ENCODE measurements at places on chromosomes 11 and 22. TPM values are rescaled to one million over a fixed set of nuclear protein-coding genes. Genes with fewer than 3 reads are reported as not detected.
A peak's percentile ranks its signal among the peaks of the same experiment; 100 is the strongest.

DNA sequence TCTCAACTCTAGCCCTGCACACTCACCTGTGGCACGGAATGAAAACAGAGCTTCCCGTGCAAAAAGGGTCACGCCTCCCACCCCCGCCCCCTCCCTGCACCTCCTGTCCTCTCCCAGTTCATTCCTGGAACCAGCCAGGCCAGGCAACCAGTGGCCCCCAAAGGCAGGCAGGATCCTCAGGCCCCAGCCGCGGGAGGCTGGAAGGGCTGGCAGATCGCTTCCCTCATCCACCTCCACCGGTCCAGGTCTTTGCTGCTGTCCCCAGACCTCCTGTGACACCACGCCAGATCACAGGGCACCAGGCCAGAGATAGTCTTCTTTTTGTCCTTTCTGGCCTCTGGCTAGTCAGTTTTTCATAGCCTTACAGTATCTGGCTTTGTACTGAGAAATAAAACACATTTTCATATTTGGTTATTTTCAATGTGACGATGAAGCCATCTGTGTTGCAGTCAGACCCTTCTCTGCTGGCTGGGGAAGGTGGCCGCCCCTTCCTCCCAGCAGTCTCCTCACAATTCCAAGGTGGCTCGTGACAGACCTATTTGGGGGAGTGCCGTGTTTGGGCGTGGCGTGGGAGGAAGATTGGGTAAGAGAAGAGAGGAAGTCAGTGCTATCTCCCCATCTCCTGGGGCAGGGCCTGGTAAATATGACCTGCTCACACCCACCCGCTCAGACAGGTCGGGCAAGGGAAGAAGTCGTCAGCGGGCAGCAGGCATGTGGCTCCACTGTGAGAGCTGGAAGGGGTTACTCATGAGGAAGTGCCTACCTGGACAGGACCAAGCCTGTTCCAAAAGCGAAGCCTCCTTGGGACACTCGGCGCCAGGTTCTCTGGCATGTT is 9.1 kb downstream of the SSH3 start:
- H3K36me3 ChIP-seq = peaks cover 6% of the 10 kb centered on the region
- no peaks in the 10 kb centered on the region for H3K4me1 ChIP-seq
- DNase-seq = peak; percentile 93
- H3K27me3 ChIP-seq = no peaks in the 10 kb centered on the region
- H3K27ac ChIP-seq = peak overlapping the region; percentile 66

DNA sequence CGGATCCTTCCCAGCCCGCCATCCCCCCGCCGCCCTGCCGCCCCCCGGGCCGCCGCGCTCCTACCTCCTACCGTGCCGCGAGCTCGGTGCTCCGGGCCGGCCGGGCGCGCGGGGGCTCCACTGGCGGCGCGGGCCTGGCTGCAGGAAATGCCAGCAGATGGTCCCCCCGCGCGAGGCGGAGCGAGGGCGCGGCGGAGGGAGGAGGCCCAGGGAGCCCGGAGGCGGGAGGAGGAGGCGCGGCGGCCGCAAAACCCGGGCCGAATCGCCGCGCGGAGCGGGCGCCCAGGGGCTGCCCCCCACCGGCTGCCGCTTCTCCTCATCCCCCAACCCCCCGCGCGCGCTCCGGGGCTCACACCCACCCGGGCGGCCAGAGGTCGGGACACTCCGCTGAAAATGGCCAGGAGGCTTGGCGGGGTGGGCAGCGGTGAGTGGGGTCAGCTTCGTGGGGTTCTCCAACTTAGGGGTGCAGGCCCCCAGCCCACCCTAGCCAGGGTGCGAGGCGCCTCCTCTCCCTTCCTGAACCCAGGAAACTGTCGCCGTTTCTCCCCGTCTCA is at the start of gene OSBPL5:
Gene OSBPL5 (minus strand): TSS at position 159 of the 554 bp plus-strand sequence. CDS start 36,162 bp downstream, outside the sequence.
- peaks cover 9% of the 10 kb centered on the region for H3K4me1 ChIP-seq
- no peaks in the 10 kb centered on the region for H3K36me3 ChIP-seq
- DNase-seq = peak; percentile 83
- peaks cover 15% of the 10 kb centered on the region for H3K27me3 ChIP-seq
- H3K4me3 ChIP-seq = peak within 1 kb of the TSS; percentile 72
- H3K27ac ChIP-seq = peak within 1 kb of the TSS; percentile 50

- no peaks in the 10 kb centered on the region for H3K4me1 ChIP-seq
- peak; percentile 32 for DNase-seq
- peak overlapping the region; percentile 76 for H3K27ac ChIP-seq
Measured at GRCh38 chr11:69674267-69674885, 777 bp downstream of the LTO1 start.

- no peaks in the 10 kb centered on the region for H3K4me1 ChIP-seq
- H3K27ac ChIP-seq = no peak overlapping the region
- H3K4me3 ChIP-seq = no peak overlapping the region
- no peaks in the 10 kb centered on the region for H3K36me3 ChIP-seq
Measured at GRCh38 chr11:79739591-79739990, 298.8 kb upstream of the TENM4 start.

DNA sequence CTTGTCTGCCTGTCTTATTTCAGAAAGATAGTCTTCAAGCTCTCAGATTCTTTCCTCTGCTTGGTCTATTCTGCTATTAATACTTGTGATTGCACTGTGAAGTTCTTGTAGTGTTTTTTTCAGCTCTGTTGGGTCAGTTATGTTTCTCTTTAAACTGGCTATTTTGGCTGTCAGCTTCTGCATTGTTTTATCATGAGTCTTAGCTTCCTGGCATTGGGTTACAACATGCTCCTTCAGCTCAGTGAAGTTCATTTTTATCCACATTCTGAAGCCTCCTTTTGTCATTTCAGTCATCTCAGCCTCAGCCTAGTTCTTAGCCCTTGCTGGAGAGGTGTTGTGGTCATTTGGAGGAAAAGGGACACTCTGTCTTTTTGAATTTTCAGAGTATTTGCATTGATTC is 15.5 kb upstream of the DEPDC7 start:
- no peak overlapping the region for H3K27ac ChIP-seq
- H3K27me3 ChIP-seq = no peaks in the 10 kb centered on the region
- no peak for DNase-seq
- H3K4me3 ChIP-seq = no peak overlapping the region

GRCh38 chr22:31230155-31230870 is 18.2 kb downstream of the LIMK2 start:
- no peak overlapping the region for H3K4me3 ChIP-seq
- peak overlapping the region; percentile 81 for H3K27ac ChIP-seq
- no peaks in the 10 kb centered on the region for H3K36me3 ChIP-seq
- DNase-seq = no peak
- H3K4me1 ChIP-seq = peaks cover 28% of the 10 kb centered on the region

GRCh38 chr11:117623831-117624271 is 173.2 kb downstream of the DSCAML1 start:
- H3K27ac ChIP-seq = no peak overlapping the region
- DNase-seq = no peak
- no peak overlapping the region for H3K4me3 ChIP-seq

- no peak for DNase-seq
- no peaks in the 10 kb centered on the region for H3K36me3 ChIP-seq
- no peak overlapping the region for H3K4me3 ChIP-seq
- H3K27me3 ChIP-seq = no peaks in the 10 kb centered on the region
- no peak overlapping the region for H3K27ac ChIP-seq
Measured at GRCh38 chr11:95821640-95822039, 31.3 kb downstream of the CEP57 start.

- H3K4me3 ChIP-seq = no peak overlapping the region
- no peaks in the 10 kb centered on the region for H3K27me3 ChIP-seq
- no peaks in the 10 kb centered on the region for H3K36me3 ChIP-seq
- H3K27ac ChIP-seq = no peak overlapping the region
- no peak for DNase-seq
- no peaks in the 10 kb centered on the region for H3K4me1 ChIP-seq
Measured at GRCh38 chr22:20758688-20759087, 15.2 kb upstream of the SERPIND1 start.

DNA sequence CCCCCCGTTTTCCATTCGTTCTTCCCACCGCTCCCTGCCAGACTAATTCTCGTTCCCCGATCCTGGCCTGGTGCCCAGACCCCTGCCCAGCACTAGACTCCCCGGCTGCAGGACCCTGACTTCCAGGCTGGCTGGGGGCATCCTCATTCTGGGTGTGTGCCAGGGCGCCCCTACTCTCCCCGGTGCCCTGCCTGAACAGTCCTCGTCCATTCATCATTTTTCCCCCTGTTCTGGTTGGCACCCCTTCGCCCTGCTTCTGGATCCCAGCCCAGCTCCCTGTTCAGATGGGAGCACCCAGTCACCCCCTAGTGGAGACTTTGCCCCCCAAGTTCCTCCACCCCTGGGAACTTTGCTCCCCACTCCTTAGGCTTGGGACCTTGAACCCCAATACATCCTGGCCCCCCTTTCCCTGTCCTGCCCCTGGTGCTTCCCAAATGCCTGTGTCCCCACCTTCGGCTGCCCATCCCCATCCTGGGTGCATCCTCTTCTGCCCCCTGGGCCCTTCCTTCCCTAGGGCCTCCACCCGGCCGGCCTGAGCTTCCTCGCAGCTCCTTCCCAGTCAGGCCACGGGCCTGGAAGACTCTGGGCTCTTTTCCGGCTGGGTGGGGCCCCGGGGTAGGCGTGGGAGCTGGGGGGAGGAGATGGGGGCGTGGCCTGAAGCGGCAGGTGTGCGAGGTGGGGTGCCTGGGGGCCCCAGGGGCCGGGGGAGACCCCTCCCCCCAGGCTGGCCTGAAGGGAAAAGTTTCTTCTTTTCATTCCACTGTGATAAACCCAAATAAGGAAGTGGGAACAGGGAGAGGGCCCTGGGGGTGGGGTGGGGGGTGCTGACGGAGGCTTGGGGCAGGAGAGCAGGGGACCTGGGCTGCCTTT is 908 bp downstream of the PLCB3 start:
- peak; percentile 92 for DNase-seq
- H3K4me1 ChIP-seq = peaks cover 9% of the 10 kb centered on the region
- peak overlapping the region; percentile 80 for H3K27ac ChIP-seq
- no peaks in the 10 kb centered on the region for H3K27me3 ChIP-seq
- H3K36me3 ChIP-seq = peaks cover 5% of the 10 kb centered on the region

DNA sequence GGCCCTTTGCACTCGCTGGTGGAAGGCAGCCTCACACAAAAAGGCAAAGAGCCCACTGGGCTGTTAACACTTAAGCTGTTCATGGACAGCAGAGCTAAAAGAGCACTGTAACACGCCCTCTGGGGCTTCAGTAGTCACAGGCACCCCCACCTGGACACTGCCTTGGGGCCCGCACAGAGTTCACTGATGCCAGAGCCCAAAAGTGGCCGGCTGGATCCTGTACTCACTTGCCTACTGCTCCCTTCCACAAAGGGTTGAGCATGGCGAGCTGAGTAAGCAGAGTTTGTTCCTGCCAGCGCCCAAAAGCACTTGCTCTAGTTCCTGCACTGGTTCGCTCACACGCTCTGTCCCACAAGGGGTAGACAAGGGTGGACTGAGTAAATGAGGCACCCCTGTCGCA is 78.8 kb downstream of the RELT start:
- no peak overlapping the region for H3K4me3 ChIP-seq
- H3K27me3 ChIP-seq = no peaks in the 10 kb centered on the region
- no peaks in the 10 kb centered on the region for H3K36me3 ChIP-seq
- no peaks in the 10 kb centered on the region for H3K4me1 ChIP-seq

DNA sequence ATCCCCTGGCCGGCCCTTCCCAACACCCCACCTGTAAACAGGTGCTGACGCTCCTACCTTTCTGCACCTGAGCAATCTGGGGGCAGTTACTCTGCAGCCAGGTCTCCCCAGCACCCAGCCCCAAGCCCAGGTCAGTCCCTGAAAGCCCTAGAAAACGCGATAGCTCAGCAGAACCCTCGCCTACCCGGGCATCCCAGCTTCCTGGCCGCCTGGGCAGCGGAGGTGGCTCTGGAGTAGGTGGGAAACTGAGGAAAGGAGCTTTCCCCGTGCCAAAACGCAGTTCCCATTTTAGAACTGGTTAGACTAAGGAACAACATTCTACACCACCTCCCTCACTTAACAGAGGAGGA is 445 bp downstream of the SYTL2 start:
- DNase-seq = no peak
- peaks cover 7% of the 10 kb centered on the region for H3K4me1 ChIP-seq
- no peaks in the 10 kb centered on the region for H3K27me3 ChIP-seq
- no peaks in the 10 kb centered on the region for H3K36me3 ChIP-seq
- peak overlapping the region; percentile 76 for H3K4me3 ChIP-seq
- H3K27ac ChIP-seq = peak overlapping the region; percentile 46

DNA sequence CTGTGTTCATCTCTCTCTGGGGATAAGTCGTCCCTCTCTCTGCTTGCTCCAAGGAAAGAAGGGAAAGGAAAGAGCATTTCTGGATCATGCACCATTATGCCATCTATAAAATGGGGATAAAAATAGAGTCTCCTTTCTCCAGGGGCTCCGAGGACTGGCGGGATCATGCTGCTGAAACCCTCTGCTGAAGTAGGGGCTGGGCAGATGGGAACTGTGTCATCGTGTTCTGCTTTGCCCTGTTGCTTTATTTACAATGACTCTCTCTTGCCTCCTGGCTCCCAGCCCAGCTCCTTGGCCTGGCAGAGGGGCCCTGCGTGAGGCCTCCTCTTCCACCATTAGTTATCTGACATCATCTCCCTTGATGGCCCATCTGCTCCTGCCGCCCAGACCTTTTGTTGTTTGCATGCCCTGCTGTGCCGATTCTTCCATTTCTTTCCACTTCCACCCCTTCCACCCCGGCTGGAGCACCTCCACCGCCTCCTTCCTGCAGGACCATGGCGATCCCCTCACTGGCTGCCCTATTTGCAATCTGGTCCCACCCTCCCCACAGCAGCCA is 200.9 kb downstream of the MYO18B start:
- no peak overlapping the region for H3K27ac ChIP-seq
- H3K36me3 ChIP-seq = no peaks in the 10 kb centered on the region
- H3K4me1 ChIP-seq = no peaks in the 10 kb centered on the region
- H3K4me3 ChIP-seq = no peak overlapping the region

GRCh38 chr11:86062719-86063118 is 6.2 kb downstream of the PICALM start:
- H3K4me1 ChIP-seq = peaks cover 3% of the 10 kb centered on the region
- DNase-seq = no peak
- no peaks in the 10 kb centered on the region for H3K27me3 ChIP-seq
- no peaks in the 10 kb centered on the region for H3K36me3 ChIP-seq
- H3K27ac ChIP-seq = no peak overlapping the region
- H3K4me3 ChIP-seq = no peak overlapping the region

DNA sequence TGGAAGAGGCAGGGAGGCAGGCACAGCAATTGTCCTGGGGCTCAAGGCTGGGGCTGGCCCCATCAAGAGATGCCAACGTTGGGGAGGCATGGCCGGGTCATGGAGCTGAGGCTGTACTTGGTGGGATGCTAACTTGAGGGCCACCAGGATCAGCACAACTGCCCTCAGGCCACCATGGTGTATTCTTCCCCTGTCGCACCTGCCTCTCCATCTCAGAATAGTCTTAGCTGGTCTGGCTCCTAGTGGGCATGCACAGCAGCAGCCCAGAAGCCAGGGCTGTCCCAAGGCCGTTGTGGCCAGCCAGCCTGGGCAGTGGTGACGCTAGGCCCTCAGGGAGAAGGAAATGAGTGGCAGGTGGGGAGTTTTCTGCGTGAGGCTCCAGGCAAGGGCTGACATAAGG is 91.3 kb downstream of the DHCR7 start:
- H3K4me1 ChIP-seq = no peaks in the 10 kb centered on the region
- H3K27me3 ChIP-seq = no peaks in the 10 kb centered on the region
- DNase-seq = no peak
- no peak overlapping the region for H3K27ac ChIP-seq
- H3K4me3 ChIP-seq = no peak overlapping the region
- H3K36me3 ChIP-seq = no peaks in the 10 kb centered on the region

Gene RFPL1
- not detected for total RNA-seq

Gene FAT3
- total RNA-seq = 0.10 TPM

Gene OR52M1
- not detected for total RNA-seq

Gene TSPAN18
- 3.4 TPM for total RNA-seq

Gene PC
- total RNA-seq = 47.7 TPM

Gene ACTN3
- total RNA-seq = not detected

Gene SLC35C1
- total RNA-seq = 37.5 TPM
